ENCODE measurements at places on chromosomes 3 and 15.

DNA sequence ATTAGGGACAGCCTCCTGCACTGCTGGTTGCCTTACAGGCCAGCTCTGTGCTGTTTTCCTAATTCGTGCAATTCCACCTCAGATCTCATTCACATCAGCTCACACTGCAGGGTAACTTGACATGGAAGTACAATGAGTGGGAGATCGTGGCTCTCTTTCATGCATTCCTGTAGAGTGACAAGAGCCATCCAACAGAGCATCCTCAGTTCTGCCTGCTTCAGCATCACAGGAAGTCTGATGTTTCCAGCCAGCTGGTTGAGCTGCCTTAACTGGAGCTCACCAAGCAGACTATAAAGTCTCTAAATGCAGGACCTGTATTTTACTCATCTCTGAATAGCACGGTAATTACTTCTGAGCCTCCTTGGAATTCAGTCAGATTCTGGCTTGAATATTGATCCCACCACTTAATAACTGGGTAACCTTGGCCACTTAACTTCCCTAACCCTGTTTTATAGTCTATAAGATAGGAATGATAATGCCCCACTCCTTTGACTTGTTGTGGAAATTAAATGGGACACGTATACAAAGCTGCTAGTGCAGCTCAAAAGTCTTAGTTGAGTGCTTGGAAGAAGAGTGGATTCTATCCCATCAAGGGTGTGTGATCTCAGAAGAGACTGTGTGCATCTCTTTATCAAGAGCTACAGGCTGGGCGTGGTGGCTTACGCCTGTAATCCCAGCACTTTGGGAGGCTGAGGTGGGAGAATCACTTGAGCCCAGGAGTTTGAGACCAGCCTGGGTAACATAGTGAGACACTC lies 1.4 kb upstream of the DIS3L start:
- DNase-seq = no peak

DNA sequence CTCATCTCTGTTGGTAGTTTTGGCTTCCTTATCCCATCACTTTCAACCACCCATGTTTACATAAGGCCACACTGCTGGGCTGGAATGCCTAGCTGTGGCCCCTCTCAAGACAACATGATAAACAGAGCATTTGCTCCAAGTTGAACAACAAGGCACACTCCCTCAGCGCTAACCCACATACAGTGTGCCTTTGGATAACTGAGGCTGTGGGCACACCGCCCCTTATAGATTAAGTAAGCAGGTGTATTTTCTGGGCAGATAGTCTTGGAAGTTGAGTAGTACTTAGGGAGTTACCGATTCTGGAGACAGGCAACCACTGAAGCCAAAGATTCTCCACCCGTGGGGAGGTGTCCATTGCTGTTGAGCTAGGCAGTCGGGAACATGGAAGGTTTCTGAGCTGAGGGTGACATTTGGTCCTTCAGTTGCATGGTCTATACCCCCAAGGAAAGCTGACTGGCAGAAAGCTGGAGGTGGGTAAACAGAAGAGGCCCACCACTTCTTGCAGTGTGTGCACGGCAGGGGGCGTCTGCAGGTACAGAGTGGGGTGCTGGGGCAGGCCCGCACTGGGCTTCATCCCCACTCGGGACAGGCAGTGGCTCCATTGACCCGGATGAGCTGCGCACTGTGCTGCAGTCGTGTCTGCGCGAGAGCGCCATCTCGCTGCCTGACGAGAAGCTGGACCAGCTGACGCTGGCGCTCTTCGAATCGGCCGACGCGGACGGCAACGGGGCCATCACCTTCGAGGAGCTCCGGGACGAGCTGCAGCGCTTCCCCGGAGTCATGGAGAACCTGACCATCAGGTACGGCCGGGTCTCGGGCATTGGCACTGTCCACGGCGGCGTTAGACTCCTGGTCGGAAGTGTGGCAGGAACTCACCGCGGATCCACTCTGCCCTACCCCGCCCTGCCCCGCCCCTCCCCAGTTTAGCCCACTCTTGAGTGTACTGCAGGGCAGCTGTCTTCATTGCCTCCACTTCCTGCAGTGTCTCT lies 16.8 kb downstream of the NOX5 start:
- no peak for DNase-seq

- DNase-seq = no peak
Observed at GRCh38 chr3:14845826-14846225, 27.1 kb downstream of the FGD5 start.

GRCh38 chr15:73555080-73555479 lies 78.1 kb downstream of the NPTN start:
- DNase-seq = no peak

DNA sequence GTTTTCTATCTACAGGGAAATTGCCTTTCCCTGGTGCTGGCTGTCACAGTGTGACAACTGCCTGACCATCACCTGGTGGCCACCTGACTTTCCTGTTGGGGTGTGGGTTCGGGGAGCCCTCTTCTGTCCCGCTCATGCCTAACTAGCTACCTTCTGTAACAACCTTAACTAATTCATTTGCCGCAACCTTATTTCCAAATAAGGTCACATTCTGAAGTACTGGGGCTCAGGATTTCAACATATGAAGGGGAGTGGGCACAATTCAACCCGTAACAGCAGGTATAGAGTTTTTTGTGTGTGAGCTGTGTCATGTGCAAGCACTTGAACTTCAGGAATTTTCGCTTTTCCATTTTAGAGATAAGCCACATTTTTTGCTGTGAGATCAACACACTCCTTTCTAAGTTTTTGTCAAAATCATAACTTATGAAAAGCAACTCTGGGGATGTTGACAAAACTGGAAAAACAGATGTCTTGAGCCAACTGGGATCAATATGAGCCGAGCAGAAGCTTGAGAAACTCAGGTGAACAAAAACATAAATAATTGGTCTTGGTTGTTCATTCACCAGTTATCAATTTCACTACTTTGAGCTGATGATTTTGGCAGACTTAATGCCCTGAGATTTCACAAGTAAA lies 242.0 kb upstream of the RGMA start:
- DNase-seq = no peak

GRCh38 chr3:129184396-129184657 lies 631 bp upstream of the CNBP start:
- no peak for DNase-seq

GRCh38 chr3:59762941-59763340 lies 713.1 kb upstream of the CFAP20DC start:
- DNase-seq = no peak

DNA sequence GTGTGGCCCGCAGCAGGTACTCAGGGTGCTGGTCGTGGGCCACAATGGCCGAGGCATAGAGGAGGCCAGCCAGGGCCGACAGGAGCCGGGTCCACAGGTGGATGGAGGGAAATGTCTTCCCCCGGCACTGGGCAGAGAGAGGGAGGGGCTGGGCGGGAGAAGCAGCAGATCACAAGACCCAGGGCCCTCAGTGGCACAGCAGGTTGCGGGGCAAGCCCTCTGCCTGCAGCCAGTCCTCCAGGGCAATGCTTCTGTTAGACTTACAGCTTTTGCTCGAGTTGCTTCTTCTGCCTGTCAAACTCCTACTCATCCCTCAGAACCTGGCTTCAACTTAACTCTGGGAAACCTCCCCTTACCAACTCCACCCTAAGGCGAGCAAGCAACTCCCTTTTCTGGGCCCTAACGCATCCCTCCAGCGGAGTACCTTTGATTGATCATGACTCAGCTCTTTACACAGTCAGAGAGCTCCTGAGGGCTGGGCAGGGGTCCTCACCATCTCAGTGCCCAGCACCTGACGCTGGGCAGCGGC lies 16.0 kb downstream of the TMEM44 start:
- DNase-seq = no peak

DNA sequence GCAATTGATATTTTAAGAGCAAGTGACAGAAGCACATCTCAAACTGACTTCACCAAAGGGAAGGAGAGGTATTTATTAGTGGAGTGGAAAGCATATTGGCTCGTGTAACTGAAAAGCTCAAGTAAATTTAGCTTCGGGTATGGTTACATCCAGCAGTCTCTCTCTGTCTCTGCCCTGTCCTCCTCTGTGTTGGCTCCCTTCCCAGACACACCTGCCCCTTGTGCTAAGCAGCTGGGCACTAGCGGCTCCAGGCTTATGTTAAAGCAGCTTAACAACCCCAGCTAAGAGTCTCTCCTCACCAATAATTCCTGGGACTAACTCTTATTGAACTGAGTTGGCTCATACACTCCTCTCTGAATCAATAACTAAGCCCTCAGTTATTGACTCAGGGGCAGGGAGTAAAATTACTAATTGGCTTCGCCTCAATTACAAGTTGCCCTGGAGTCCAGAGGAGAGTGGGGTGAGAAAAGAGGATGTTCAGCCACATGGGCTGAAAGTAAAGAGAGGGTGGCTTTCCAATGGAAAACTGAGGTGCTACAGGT lies 12.8 kb upstream of the SH3BP5 start:
- peak; percentile 55 for DNase-seq
